ENCODE measurements at places on chromosomes 13 and 19. TPM values are rescaled to one million over a fixed set of nuclear protein-coding genes. Genes with fewer than 3 reads are reported as not detected.
A peak's percentile ranks its signal among the peaks of the same experiment; 100 is the strongest.

- DNase-seq = peak; percentile 53
Observed at GRCh38 chr13:30142486-30143211, 164.7 kb downstream of the KATNAL1 start.

Gene MISP3
- 3.5 TPM for total RNA-seq

GRCh38 chr19:10602330-10603083, 15.4 kb upstream of the AP1M2 start:
- peak; percentile 91 for DNase-seq

DNA sequence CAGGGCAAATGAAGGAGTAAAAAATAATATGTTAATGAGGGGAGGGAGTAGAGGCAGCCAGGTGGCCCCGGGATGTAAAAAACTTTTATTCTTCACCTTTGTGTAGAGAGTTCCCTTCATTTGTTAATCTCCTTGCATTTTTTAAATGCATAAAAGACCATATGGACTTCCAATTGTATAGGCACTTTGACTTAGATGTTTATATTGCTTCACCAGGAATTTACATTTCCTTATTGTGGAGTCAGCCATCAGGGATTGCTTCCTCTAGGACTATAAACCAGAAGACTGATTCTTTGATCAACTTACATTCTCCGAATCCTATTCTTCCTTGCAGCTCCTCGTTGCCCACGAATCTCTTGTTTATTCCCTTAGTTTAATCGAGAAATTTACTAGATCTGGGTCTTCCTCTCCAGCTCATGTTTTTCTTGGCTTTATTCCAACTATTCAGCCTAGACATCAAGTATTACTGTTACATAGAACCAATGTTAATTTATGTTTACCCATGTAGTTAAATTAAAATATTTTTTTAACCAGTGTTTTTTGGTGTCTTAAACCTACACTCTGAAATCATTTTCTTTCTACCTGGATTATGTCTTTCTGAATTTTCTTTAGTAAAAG, 1187.0 kb upstream of the SLC10A2 start:
- DNase-seq = no peak

Gene PARP4
- total RNA-seq = 76.4 TPM

DNA sequence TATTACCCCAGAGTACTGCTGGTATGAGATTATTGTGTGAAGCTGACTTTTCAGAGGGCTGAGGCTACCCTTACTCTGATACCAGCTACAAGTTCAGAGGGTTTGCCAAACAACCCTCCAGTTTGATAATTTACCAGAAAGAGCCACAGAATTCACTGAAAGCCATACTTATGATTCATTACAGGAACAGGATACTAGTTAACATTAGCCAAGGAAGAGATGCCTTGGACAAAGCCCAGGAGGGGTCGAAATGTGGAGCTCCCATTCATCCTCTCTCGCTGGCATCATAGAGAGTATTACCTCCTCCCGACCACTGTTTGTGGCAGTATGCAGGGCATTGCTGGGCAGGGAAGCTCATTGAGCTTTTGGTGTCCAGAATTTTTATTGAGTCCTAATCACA, 364.3 kb downstream of the KCNRG start:
- no peak for DNase-seq

- DNase-seq = no peak
Observed at GRCh38 chr19:48735031-48735615, 5.3 kb downstream of the RASIP1 start.

DNA sequence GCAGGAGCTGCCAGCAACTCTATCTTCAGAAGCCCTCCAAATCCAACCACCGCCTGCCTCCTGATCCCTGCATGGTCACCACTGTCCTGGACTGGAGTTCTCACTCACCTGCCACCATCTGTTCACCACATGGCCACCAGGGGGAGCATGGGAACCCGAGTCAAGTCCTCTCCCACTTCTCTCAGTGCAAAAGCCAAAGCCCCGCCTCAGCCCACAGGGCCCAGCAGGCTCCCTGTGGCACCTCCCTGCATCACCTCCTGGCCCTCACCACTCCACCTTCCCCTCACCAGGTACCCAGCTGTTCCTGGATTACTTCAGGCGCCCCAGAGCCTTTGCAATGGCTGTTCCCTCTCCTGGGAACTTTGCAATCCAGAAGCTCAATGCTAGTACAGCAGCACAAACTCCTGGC, 5.3 kb downstream of the DHPS start:
- peak; percentile 87 for DNase-seq

DNA sequence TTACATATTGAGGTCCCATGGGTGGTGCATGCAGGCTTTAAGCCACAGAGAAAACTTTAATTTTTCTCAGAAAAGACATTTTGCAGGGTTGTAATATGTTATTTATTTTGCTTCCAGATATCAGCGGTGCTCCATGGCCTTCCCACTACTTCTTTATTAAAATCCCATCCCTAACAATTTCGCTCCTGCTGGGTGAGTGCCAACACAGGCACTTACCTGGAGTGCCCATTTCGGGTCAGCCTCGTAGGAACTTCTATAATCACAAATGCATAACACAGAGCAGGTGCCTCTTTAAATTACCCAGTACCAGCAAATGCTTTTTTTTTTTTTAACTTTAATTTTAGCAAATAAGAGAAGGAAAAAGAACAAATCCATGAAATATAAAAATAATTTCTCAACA, 86.4 kb downstream of the EFNB2 start:
- no peak for DNase-seq

DNA sequence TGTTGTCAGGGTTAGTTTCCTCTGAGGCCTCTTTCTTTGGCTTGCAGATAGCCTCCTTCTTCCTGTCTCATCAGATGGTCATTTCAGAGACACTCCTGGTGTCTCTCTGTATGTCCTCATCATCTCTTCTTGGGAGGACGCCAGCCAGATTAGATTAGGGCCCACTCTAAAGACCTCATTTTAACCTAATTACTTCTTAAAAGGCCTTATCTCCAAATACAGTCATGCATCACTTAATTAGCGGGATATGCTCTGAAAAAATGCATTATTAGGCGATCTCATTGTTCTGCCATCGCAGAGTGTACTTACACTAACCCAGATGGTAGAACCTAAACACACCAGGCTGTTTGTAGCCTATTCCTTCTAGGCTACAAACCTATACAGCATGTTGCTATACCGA, 89.0 kb downstream of the CDK8 start:
- no peak for DNase-seq

All from activated CD4-positive, alpha-beta memory T cell treated with anti-CD3 and anti-CD28 coated beads, Interleukin-2, amount 10 ng/mL, durations not matched to agents 7 days and 5 days (primary cell).